ENCODE measurements at places on chromosomes 4 and X.

DNA sequence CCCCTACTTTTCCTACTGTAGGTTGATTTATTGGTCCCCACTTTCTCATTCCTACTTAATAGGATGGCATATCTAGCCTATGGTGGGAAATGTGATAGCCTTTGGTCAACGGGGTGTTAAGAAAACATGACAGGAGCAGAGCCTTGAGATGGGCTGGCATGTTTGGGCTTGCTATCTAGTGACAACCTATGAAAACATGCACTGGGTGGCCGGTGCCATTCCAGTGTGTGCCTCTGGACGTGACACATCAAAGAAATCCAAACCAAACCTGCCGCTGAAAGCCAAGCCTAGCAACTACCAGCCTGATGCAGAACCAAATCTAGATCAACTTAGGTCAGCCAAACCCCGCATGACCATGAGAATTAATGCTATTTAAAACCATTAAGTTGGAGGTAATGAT is 317.6 kb downstream of the DMD start:
- no peak for DNase-seq

GRCh38 chr4:59647011-59647410 is 1553.1 kb upstream of the ADGRL3 start:
- DNase-seq, result no peak

DNA sequence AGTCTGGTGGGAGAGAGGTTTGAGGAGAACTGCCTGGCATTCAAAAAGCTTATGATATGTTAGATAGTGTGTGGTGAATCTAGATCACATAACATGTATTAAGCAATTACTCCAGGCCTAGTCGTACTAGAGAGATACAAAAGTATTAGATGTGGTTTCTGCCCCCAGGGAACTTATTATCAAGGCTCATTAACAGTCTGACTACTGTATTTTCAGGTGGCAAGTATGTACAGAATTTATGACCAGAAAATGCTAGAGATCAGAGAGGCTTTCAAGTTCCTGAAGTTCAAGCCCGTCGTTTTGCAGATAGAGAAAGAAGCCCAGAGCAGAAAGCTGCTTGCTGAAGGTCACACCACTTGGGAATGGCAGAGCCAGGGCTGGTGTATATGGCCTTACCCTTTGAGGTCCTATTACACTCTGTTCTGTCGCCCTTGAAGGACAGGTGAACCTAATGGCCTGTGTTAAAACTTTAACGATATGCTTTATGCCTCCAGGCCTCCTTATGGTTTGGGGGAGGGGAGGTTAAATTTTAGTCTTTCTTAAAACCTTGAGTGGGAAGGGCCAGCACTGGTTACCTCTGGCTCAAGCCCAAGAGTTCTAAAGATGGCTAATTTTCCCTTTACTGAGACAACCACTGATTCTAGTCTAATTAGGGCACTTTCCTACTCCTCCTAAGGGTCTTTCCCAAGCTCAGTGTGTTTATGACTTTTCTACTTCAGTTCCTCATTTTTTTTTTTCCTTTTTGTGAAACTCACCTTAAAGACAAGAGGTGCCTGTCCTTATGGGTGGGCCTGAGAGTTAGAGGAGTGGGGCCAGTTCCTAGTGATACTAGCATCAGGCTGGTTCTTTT is 19.9 kb downstream of the TMEM164 start:
- no peak for DNase-seq

GRCh38 chr4:23161787-23162186 is 469.1 kb downstream of the GBA3 start:
- no peak for DNase-seq

DNA sequence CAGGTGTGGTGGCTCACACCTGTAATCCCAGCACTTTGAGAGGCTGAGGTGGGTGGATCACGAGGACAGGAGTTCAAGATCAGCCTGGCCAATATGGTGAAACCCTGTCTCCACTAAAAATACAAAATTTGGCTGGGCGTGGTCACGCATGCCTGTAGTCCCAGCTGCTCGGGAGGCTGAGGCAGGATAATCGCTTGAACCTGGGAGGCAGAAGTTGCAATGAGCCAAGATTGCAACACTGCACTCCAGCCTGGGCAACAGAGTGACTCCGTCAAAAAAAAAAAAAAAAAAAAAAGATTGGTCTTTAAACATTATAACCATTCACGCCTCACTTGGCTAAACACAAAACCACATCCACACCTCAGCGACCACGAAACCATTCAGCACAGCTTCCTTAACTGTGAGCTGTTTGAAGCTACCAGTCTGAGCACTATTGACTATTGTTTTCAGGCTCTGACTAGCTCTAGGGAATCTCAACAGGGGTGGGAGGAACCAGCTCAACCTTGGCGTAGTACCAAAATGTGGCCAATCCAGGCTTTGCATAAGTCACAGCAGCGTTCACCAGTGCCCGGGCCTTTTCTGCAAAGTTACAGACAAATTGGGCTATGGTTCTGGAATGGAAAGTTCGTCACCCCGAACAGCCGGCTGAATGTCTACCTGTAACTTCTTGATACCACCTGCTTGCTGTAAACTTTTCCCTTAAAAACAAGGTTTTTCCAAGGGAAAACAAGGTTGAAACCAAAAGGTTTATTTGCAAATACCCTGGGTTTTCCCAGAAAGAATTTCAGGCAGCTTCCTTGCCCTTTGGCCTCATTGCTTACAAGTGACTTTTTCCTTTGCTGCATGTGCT is 73.6 kb upstream of the DHX15 start:
- peak; percentile 99 for DNase-seq

DNA sequence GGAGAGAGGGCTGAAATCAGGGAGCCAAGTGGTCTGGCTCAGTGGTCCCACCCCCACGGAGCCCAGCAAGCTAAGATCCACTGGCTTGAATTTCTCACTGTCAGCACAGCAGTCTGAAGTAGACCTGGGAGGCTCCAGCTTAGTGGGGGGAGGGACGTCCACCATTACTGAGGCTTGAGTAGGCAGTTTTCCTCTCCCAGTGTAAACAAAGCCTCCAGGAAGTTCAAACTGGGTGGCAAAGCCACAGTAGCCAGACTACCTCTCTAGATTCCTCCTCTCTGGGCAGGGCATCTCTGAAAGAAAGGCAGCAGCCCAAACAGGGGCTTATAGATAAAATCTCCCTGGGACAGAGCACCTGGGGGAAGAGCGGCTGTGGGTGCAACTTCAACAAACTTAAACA is 88.1 kb downstream of the NPFFR2 start:
- no peak for DNase-seq

- no peak for DNase-seq
These were observed 58.8 kb upstream of the FTHL17 start for GRCh38 chrX:31130457-31131220.

DNA sequence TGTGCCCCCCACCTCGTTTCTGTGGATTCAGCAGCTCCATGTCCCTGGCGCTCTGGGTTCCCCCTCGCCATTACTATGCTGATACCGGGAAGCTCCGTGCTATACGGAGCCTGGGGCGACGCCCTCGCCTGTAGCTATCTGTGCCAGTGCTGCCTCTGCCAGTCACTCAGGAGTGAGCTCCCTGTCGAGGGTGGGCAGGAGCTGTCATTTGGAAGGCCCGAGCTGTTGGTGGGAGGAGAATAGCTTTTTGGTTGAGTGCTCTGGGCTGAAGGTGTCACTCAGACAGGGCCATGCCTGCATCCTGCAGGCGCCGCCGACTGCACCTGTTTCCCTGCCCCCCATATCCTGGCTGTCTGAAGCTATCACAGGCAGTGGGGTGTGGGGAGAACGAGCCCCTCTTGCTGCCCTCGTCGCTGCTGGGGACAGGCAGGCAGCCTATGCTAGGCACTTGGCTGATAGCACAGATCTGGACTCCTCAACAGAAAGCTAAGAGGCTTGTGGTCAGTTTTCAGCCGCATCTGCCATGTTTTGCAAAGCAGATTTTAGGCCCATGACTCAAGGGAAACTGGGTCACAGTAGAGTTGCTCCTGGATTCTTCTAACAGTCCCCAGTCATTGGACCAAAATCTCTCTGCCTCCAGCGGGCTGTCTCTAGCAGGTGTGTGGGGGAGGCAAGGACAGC is 31.8 kb downstream of the CPLX1 start:
- DNase-seq, result no peak

GRCh38 chr4:26003056-26003455 is 89.0 kb downstream of the SMIM20 start:
- no peak for DNase-seq

DNA sequence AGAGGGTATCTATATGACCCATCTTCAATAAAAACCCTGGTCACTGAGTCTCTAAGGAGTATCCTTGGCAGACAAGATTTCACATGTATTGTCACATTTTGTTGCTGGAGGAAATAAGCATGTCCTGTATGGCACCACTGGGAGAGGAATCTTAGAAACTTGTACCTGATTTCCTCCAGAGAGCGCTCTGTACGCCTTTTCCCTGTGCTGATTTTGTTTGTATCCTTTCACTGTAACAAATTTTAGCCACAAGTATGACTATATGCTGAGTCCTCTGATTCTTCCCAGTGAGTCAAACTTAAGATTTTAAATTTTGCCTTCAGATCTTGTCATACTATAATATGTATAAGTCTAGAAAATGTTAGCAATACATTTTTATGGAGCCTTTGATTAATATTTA is 102.8 kb downstream of the ITIH6 start:
- no peak for DNase-seq

- no peak for DNase-seq
These were observed 77.7 kb downstream of the NFKB1 start for GRCh38 chr4:102578819-102579218.

- DNase-seq, result no peak
These were observed 39.9 kb downstream of the RAB40AL start for GRCh38 chrX:102976793-102977495.
